HepG2 (cell line): ENCODE measurements at places on chromosomes 6 and 20. TPM values are rescaled to one million over a fixed set of nuclear protein-coding genes. Genes with fewer than 3 reads are reported as not detected.

DNA sequence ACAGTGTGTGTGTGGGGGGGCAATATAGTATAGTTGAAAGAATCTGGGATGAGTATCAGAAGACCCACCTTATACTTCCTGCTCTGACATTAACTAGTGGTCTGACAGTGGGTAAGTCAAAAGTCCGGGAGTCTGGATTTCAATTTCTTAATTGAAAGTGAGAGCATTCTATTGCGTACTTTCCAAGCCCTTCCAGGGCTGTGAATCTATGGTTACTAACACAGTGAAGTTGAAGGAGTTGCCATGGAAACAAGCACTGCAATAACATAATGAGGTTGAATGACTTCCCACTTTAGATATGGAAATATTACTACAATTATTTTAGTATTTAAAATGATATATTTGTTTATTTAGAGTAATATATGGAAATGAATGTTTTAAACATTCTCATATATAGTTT is 80.2 kb downstream of the MLIP start:
- no peak overlapping the region for H3K4me3 ChIP-seq
- H3K36me3 ChIP-seq, result no peaks in the 10 kb centered on the region

DNA sequence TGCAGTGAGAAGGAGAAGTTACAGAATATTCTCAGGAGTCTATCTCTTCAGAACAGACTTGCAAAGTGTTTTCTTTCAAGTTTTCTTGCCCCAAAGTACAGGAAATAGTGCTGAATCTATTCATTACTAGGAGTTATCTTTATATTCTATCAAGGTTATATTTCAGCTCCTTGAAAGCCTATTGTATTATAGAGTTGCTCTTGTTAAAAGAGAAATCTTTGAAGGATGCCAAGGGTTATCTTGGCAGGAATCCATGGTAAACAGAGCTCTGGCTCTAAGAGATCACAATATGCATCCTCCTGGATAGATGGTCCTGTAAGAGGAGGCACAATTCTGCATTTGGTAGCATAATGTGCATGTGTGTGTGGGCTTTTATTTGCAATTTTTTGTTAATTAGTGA is 21.2 kb upstream of the SNRPB2 start:
- H3K4me3 ChIP-seq, result no peak overlapping the region
- peaks cover 5% of the 10 kb centered on the region; the same call in 1 of the 2 replicates for H3K27me3 ChIP-seq
- DNase-seq, result no peak
- H3K36me3 ChIP-seq, result no peaks in the 10 kb centered on the region

- H3K27me3 ChIP-seq, result no peaks in the 10 kb centered on the region
- no peak for DNase-seq
- no peaks in the 10 kb centered on the region for H3K36me3 ChIP-seq
- H3K4me1 ChIP-seq, result peaks cover 69% of the 10 kb centered on the region
These were observed 28.3 kb upstream of the SH3BGRL2 start for GRCh38 chr6:79602859-79603258.

DNA sequence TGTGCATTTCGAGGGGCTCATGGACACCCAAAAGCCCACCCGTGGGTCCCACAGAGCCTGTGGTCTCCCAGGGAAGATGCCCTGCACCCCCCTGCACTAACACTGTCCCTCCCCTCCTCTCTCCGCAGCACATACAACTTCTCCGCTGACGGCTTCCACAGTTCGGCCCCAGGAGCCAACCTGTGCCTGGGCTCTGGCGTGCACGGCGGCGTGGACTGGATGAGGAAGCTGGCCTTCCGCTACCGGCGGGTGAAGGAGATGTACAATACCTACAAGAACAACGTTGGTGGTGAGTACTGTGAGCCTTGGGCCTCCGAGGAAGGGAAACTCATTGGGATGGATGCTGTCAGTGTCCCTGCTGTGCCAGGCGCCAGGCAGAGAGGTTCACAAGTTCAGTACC is 183.9 kb downstream of the ZMYND8 start:
- H3K27me3 ChIP-seq, result peaks cover 46% of the 10 kb centered on the region
- no peaks in the 10 kb centered on the region for H3K36me3 ChIP-seq
- no peak overlapping the region for H3K27ac ChIP-seq
- H3K4me1 ChIP-seq, result no peaks in the 10 kb centered on the region
- DNase-seq, result no peak
- no peak overlapping the region for H3K4me3 ChIP-seq

DNA sequence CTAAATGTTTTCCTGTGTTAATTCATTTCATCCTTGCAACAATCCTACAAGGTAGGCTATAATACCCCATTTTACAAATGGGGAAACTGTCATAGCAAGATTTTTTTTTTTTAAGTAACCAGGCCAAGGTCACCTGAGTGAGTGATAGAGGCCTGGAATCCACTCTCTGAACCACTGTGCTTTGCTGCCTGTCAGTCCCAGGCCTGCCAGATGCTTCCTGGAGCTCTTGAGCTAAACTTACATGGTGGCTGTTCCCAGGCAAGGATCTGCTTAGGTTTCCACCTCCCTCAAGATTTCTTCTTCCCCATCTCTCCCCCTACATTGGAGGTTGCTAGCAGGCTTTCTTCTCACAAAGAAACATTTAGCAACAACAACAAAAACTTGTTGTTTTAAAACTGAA is 32.7 kb upstream of the RNF8 start:
- peaks cover 20% of the 10 kb centered on the region for H3K36me3 ChIP-seq
- no peak overlapping the region for H3K4me3 ChIP-seq
- no peak for DNase-seq

DNA sequence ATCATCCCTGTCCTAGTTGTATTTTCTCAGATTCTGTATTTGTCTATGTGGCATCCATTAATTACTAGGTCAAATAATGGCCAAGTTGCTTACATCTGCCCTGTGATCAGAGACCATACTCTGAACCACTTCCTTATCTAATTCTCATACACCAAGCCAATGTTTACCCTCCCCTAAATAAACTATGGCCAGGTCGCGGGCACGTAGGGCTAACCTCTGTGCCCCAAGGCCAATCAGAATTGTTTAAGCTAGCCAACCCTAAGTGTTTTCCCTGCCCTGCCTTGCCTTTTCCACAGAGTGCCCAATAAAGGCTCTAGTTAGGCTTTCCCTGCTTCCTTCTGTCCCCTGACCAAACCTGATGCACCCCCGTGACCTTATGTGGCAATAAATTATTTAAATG is 2.8 kb upstream of the CALHM4 start:
- peaks cover 17% of the 10 kb centered on the region for H3K4me1 ChIP-seq
- H3K27me3 ChIP-seq, result peaks cover 8% of the 10 kb centered on the region; the same call in 1 of the 3 replicates
- H3K4me3 ChIP-seq, result no peak overlapping the region
- no peak overlapping the region for H3K27ac ChIP-seq
- no peaks in the 10 kb centered on the region for H3K36me3 ChIP-seq
- peak; percentile 72 for DNase-seq

DNA sequence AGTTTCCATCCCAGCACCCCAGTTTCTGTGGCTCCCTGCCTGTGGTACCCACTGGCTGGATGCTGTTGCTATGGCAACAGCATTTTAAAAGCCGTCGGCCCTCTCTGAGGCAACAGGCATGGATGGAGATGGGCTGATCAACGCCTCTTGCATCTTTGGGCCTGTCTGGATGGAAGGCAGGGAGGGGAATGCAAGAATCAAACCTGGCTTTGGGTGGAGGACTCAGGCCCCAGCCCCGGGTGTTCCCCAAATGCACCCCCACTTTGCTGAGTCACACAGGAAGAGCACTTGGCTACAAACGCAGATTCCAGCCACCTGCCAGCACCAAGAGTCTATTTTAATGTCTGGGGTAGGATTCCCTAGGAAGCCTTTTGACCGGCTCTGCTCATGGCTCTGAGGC is 45.7 kb upstream of the TGM2 start:
- H3K27me3 ChIP-seq, result peaks cover 29% of the 10 kb centered on the region; the same call in 2 of the 3 replicates
- H3K4me1 ChIP-seq, result no peaks in the 10 kb centered on the region
- H3K27ac ChIP-seq, result no peak overlapping the region

DNA sequence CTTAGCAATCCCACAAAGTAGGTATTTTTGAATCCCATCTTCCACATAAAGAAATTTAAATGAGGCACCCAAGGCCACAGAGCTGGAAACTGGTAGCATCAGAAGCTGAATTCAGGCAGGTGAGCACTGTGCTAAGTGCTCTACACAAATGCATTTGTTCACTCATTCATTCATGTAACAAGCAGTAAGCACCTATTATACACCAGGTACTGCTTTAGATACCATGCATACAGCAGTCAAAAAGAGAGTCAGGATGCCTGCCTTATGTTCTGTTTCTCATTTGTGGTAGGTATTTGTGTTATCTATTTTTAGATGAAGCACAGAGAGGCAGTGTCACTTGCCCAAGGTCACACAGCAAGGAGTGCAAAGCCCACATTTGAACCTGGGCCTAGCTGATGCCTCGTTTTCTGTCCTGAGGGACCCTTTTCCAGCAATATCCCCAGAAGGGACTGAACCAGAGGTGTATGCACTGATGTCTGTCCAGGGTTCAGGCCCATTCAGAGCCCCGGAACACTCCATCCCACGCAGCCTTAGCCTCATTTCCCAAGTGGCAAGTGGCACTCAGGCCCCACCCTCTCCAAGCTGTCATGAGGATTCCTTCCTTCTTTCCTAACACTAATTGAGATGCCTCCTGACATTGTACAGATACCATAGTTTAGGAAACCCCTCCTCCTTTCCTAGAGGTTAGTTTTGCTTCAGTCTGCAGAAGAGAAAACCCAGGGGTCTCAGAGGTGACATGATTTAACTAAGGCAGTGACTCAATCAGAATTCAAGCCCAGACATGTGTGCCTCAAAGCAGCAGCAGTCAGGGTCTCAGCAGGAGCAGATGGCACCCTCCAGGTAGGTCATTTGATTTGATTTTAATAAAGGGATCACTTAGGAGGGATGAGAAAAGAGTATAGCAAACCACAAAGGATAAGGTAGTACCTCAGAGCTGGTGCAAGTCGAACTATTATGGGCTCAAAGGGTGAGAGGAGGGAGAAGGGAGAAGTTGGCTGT is 61.2 kb upstream of the SIRPA start:
- H3K27ac ChIP-seq, result no peak overlapping the region
- H3K27me3 ChIP-seq, result no peaks in the 10 kb centered on the region
- DNase-seq, result no peak
- H3K4me3 ChIP-seq, result no peak overlapping the region
- no peaks in the 10 kb centered on the region for H3K36me3 ChIP-seq
- peaks cover 33% of the 10 kb centered on the region for H3K4me1 ChIP-seq

- H3K4me3 ChIP-seq, result no peak overlapping the region
- no peaks in the 10 kb centered on the region for H3K36me3 ChIP-seq
- no peak overlapping the region for H3K27ac ChIP-seq
- peaks cover 39% of the 10 kb centered on the region for H3K4me1 ChIP-seq
These were observed 84.1 kb upstream of the EPB41L1 start for GRCh38 chr20:36070451-36070850.

GRCh38 chr6:19322691-19323485 is 514.3 kb upstream of the ID4 start:
- H3K27me3 ChIP-seq, result no peaks in the 10 kb centered on the region
- DNase-seq, result no peak
- no peak overlapping the region for H3K4me3 ChIP-seq

GRCh38 chr6:46217671-46218131 is 46.9 kb upstream of the ENPP5 start:
- no peaks in the 10 kb centered on the region for H3K36me3 ChIP-seq
- DNase-seq, result no peak
- no peaks in the 10 kb centered on the region for H3K4me1 ChIP-seq
- no peak overlapping the region for H3K27ac ChIP-seq
- H3K27me3 ChIP-seq, result no peaks in the 10 kb centered on the region

GRCh38 chr20:24439737-24440387 is 29.6 kb upstream of the SYNDIG1 start:
- no peak overlapping the region for H3K27ac ChIP-seq
- no peak overlapping the region for H3K4me3 ChIP-seq
- H3K36me3 ChIP-seq, result no peaks in the 10 kb centered on the region
- H3K27me3 ChIP-seq, result 0 out of 2 replicates have a peak, but pooled peaks cover 1% of the 10 kb centered on the region
- H3K4me1 ChIP-seq, result no peaks in the 10 kb centered on the region

The TRIM31 gene
- total RNA-seq, result 0.51 TPM in 1 of 2 replicates, not detected in the other

The HCRTR2 gene
- total RNA-seq, result not detected in 2 replicates

The WFDC10B gene
- total RNA-seq, result not detected in 2 replicates

The SERPINB6 gene
- 38.2 and 44.8 TPM in 2 replicates for total RNA-seq

The FKBP1C gene
- 0.53 and 0.64 TPM in 2 replicates for total RNA-seq

The IFNGR1 gene
- 48.9 and 82.8 TPM in 2 replicates for total RNA-seq

The IL20RA gene
- not detected in 2 replicates for total RNA-seq

The ARMC12 gene
- not detected in 2 replicates for total RNA-seq
